ENCODE measurements at places on chromosomes 5 and 9.

GRCh38 chr5:53165431-53166182 lies 56.0 kb upstream of the MOCS2 start:
- DNase-seq, result no peak

DNA sequence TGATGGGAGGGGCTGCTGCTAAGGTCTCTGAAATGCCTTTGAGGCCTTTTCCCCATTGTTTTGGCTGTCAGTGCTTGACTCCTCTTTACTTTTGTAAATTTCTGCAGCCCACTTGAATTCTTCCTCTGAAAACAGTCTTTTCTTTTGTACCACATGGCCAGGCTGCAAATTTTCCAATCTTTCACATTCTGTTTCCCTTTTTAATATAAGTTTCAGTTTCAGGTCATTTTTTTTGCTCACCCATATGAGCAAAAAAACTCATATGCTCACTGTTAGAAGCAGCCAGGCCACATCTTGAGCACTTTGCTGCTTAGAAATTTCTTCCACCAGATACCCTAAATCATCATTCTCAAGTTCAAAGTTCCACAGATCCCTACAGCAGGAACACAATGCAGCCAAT lies 234.6 kb upstream of the ADRA1B start:
- no peak for DNase-seq

DNA sequence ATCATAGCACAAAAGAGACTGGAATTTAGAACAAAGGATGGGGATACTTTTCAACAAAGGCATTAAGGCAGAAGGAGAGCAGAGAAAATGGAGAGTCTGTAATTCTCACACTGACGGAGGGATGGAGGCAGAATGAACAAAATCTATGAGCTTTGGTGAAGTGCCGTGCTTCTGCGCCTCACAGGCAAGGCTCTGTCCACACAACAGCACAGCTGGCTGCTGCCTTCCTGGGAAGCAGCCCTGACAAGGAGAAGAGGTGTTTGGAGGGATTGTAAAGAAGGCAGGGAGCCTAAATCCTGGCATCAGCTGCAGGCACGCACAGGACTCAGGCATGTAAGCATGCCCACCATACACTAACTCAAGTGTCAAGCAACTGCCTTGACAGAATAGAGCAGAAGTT lies 485.2 kb upstream of the KIF2A start:
- DNase-seq, result no peak

GRCh38 chr5:171205375-171205774 lies 103.7 kb upstream of the TLX3 start:
- no peak for DNase-seq

- no peak for DNase-seq
Observed at GRCh38 chr5:158869092-158869491, 230.6 kb downstream of the EBF1 start.

DNA sequence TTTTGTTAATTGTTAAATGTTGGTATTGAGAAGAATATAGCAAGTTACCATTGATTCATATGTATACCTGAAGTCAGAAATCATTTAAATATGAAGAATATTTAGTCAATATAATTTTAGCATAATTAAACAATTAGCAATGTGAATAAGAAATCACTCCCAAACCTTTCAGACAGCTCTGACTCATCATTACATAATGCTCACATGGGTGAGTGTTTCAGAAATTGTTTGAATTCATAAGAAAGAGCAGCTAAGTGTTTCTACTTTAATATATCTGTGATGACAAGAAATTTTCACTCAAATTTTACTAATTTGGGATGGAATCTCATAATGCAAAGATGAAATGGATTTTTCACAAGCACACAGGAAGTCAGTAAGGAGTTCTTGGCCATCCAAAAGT lies 42.0 kb upstream of the CDC42SE2 start:
- DNase-seq, result no peak

- DNase-seq, result no peak
Observed at GRCh38 chr5:30453168-30453567, 740.3 kb upstream of the CDH6 start.

DNA sequence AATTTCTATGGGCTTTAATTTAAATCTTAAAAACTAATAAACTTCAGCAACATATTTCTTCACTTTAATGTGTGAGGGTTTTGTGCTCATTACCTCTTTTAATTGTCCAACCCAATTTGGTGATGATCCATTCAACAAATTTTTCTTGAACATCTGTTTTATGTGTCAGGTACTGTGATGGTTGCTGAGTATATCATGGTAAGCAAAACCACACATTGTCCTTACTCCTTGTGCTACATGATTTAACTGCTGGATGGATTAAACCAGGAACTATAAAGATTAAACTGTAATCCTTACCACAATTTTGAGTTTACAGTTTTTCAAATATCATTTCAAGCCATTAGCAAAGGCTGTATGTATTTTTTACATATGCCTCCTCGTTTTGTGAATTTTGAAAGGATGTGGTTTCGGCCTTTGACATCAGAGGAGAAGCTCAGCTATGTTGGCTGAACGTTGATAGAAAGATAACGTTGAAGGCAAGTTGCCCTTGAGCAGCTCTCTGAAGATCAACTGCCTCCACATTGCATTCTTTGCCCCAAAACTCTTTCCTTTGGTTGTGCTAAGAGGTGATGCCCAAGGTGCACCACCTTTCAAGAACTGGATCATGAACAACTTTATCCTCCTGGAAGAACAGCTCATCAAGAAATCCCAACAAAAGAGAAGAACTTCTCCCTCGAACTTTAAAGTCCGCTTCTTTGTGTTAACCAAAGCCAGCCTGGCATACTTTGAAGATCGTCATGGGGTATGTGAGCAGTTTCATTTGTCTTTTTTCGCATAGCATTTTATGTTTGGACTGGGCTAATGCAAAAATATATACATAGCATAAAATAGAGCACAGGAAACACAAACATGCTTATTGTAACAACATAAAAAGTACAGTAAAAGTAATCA lies at the start of gene ITK:
Gene ITK (plus strand): TSS at position 467 of the 891 bp plus-strand sequence. CDS start 138 bp downstream, at position 605.
- no peak for DNase-seq

DNA sequence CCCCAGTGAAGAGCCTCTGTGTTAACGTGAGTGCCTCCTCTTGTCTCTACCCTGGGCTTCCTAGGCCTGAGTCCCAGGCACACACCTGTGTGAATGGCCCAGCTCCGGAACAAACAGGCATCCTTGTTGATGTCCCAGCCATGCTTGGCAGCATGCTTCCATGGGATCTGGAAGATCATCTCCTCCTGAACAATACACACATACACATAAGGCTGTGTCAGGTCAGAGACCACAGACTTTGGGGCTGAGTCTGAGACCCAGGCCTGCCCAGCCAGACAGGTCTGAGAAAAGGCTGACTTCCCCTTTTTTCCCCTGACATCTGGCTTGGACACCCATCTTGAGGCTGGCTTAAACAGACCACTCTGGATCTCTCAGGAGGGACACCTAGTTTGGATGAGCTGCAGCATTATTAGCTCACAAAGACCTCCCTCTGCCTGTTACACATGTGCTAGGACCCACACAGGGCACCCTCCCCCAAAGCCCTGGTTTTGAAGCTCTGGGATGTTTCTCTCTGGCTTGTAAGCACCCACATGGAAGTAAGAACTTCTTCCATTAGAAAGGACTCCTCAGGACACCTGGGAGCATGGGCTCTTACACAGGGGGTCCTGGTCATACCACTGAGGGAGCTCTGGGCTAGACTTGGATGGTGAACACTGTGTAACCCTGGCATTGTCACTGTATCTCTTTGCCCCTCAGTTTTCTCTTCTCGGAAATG lies 2.6 kb downstream of the IRF1 start:
- no peak for DNase-seq

- DNase-seq, result no peak
Observed at GRCh38 chr5:179226696-179227095, 118.6 kb downstream of the ADAMTS2 start.

DNA sequence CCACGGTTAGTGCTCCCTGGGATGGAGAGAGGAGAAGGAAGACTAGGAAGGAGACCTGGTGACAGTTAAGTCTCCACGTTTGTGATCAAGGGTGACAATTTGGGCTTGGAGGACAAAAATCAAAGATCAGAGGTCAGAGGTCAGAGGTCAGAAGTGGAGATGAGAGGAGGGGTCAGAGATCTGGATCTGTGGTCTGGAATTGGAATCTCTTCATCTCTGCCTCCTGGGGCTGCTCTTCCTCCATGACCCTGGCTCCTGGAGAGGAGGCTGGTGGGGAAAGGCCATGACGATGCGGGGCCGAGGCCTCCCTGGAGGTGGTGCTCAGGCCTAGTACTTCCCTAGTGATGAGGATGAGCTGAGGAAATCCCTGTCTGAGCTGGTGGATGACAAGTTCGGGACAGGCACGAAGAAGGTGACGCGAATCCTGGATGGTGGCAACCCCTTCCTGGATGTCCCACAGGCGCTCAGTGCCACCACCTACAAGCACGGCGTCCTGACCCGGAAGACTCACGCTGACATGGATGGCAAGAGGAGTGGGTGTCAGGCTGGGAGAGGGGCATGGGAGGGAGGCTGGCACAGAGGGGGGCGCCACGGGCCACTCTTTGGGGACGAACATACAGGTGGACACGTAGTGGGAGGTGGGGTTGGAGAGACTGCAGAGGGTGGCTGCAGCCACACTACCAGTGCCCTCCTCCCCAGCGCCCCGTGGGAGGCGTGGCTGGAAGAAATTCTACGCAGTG lies 41.0 kb downstream of the PSD2 start:
- DNase-seq, result no peak

DNA sequence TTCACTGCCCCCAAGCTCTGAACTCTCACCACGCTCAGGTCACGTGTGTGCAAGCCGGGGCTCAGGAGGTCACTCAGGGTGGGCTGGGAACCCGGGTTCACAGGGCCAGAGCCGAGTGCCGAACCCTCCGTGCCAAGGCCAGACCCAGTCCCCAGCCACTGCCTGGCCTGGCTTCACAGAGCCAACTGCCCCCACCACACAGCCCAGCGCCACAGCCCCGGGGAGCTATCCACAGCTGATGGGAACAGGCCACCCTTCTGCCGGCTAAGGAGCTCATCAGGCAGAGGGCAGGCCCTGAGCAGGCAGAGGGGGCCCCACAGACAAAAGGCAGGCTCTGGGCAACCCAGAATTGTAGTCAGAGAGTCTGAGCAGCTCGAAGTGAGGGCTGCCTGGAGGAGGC lies 117.0 kb downstream of the VAV2 start:
- no peak for DNase-seq

DNA sequence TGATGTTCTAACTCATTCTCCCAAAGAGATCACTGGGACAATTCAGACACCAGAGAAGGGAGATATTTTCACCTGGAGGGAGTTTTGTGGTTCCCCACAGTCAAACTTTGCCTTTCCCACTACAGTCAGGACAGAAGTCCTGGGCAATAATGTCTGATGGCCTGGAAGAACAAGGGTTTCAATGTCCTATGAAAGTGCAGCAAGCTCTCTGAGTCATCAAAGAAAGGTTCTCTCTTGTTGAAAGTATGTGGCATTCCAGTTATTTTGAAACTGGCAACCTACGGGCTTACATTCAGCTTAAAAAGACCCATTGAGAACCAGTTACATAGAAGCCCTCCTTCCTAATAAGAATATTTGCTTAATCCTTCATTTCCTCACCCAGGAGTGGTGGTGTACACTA lies 103.9 kb downstream of the INSYN2B start:
- DNase-seq, result no peak

- no peak for DNase-seq
Observed at GRCh38 chr9:121865060-121865459, 213.6 kb downstream of the DAB2IP start.

DNA sequence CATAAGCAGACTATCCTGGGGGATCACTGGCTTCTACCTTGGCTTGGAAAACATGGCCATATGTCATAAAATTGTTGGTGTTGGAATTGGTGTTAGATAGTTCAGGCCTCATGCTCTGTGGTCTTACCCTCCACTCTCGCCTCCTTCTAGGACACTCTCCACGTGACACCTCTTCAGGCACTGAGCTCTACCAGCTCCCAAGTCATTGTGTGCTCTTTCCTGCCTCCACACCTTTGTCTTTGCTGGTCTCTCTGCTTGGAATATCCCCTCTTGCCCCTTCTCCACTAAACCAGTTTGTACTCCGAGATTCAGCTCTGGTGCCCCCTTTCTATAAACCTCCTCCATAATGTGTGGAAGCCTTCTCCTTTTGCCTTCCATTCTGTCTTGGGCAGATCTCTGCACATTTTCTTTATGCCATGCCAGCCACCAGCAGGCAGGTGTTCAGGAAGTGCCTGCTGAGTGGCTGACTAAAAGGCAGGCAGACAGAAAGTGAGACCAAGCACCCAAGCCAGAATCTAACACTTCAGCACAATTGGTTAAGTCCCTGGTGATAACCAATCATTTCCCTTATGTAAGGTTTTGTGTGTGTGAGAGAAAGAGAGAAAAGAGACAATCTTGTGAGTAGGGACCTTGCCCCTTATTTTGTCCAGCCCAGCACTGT lies 37.7 kb downstream of the SAR1B start:
- no peak for DNase-seq

- DNase-seq, result no peak
Observed at GRCh38 chr9:91188719-91189590, 172.8 kb downstream of the AUH start.

DNA sequence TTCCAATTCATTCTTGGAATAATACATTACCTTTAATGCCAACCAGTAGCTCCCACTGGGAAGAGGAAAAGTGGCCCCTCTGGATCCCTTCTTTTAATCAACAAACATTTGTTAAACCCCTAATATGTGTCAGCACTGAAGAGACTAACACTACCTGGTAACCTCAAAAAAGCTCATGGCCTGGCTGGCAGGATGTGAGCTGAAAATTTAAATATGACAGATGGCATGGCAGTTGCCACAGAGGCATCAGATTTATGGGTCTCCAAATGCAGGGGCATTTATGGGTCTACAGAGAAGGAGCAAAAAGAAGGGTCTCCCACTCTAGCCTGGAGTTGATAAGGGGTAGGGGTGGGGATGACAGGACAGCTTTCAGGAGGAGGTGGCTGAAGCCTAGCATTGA lies 12.5 kb downstream of the DNAH5 start:
- no peak for DNase-seq

DNA sequence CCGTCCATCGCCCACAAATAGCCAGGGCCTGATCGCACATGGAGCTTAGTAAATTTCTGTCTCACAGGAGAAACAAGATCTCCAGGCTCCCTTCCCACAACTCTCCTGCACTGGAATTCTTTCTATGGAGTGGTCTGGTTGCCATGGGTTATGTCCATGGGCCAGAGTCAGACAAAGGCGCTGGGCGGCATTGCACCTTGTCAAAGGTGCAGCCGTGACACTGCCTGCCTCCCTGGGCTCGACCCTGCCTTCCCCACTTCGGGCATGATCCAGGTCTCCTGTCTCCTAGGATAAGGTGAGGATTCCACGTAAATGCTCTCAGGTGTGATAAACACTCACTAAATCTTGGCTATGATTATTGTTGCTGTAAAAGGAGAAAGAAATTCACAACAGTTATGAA lies 130.0 kb downstream of the ADAMTS16 start:
- no peak for DNase-seq

Data from stimulated activated CD4-positive, alpha-beta T cell treated with anti-CD3 and anti-CD28 coated beads, Interleukin-12 subunit alpha, Interleukin-12 subunit beta, amount 100 ng/mL, for 24 hours (primary cell).